ENCODE measurements at places on chromosomes 7 and 10.

- no peak for DNase-seq
Measured at GRCh38 chr10:51106311-51106945, 32.1 kb downstream of the PRKG1 start.

DNA sequence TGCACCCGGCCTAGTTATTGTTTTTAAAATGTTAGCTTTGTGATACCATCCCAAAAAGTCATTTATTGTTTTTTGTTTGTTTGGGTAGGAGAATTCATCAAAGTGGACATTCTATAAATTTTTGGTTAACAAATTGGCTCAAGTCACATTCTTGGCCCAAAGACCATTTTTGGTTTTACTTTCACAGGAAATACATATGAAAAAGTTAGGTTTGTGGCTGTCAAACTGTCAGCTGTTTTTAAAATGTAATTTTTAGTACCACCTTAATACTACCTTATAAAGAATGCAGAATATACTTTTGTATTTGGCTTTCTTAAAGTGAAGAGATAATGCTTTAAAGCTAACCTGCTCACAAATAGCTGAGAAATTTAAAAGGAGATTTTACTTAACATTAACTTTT lies 25.1 kb downstream of the TMEM168 start:
- no peak for DNase-seq

DNA sequence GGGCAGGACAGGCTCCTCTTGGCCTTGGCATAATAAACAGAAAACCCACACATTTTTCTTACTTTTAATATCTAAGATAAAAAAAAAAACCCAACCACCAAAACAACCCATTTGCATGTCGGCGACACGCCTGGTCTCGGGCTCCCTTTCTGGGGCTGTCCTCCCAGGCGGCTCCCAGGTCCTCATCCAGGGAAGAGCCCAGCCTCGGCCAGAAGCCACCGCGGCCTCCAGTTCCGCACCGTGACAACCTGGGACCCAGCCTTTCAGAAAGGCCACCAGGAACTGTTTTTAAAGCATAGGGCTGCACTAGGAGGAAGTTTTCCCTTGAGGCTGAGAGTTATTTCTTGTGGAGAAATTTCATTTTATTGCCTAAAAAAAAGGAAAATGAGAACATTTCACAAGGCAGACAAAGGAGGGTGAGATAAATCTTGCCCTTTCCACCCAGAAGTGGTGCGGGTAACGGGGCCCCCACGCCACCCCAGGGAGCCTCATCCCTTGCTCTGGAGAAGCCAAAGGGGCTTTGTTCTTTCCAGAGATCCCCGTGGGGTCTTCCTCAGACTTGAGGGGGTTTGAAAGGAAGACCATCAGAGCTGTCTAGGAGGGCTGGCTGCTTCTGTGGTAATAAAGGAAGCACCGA lies 39.2 kb upstream of the MKRN1 start:
- DNase-seq, result no peak

DNA sequence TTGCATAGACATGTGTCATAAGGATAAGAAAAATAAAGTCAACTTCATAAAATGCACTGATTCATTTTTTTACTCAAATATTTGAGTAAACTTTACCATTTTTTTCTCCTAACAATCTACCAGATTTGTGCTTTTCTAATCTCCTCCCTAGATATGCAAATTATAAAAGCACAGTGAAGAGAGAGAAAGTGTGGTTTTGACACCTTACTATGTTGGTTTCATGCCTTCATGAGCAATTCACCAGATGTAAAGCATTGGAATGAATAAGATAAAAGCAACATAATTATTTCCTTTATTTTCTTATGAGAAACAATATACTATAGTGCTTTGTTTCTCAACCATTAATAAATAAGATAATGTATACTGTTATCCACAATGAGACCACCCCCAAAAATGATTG lies 432.5 kb upstream of the PCDH15 start:
- no peak for DNase-seq

DNA sequence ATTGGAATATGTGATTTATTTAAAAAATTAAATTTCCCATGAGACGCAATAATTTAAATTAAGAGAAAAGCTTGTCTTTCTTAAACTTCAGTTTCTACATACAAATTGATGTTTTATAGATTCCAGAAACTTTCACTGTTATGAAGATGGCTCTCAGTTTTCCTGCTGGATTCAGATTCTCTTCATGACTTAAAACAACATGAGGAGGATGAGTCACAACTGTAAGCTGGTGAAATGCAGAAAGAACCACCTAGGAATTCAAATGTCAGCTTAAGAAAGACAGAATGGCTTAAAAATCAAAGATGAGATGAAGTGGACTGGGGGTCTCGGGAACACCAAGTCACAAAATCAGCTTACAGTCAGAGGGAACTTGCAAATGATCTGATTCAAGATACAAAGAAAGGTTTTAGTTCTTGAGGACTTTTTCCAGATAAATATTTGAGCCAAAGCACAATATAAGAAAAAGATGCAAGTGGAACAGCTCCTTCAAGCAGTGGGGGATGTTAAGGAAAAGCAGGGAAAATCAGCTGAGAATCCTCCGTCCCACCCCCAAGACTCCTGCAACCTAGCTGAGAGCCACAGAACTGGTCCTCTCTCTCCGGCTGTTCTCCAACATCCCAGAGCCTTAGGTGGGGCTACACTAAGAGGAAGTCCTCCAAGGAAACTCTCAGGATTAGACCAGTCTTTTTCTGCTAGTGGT lies 279.8 kb downstream of the KCNMA1 start:
- DNase-seq, result no peak

- DNase-seq, result no peak
Measured at GRCh38 chr10:102131286-102132170, 1.3 kb upstream of the PPRC1 start.
